ENCODE measurements at places on chromosomes 1 and 21. TPM values are rescaled to one million over a fixed set of nuclear protein-coding genes. Genes with fewer than 3 reads are reported as not detected.
A peak's percentile ranks its signal among the peaks of the same experiment; 100 is the strongest.

Gene SYT11
- total RNA-seq: 12.0 TPM

DNA sequence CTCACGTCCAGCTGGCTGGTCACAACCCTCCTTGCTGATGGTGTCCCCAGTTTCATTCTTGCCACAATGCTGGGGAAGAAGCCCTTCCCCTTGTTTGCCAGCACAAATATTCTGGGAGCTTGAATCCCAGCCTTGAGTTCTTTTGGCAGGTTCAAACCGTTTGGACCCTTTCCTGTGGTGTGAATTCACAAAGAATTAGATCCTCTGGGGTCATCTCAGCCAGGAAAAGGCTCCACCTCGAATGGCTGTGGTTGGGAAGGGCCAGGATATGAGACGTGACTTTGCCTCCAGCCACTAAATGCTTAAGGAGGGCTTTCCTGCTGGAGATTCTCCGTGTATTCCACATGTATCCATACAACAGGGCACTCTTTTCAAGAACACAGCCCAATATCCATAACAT is 66.9 kb downstream of the MRPL37 start:
- H3K27ac ChIP-seq: no peak overlapping the region
- H3K27me3 ChIP-seq: no peaks in the 10 kb centered on the region
- H3K4me1 ChIP-seq: peaks cover 54% of the 10 kb centered on the region
- H3K4me3 ChIP-seq: no peak overlapping the region
- peak; percentile 62 for DNase-seq

Gene GIPC2
- 0.84 TPM for total RNA-seq

Gene CCDC181
- 0.66 TPM for total RNA-seq

DNA sequence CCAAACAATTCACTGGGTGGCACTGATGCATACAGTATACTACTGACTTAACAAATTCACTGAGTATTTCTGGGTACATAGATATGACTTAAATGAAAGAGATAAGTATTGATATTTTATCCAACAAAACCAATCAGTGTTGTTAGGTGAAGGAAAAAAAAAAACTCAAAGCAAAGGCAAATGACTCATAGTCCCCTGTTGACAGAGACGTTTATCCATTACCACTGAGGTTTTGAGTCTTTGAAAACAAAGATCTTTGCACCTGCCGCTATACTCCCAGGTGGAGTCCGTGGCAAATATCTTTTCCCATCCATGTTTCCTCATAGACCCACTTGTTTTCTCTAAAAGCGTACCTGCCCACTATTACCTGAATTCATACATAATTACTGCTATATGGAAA is 18.4 kb downstream of the DYNLT5 start:
- no peaks in the 10 kb centered on the region for H3K36me3 ChIP-seq
- DNase-seq: no peak
- no peaks in the 10 kb centered on the region for H3K27me3 ChIP-seq
- H3K4me3 ChIP-seq: no peak overlapping the region
- H3K4me1 ChIP-seq: no peaks in the 10 kb centered on the region

Gene GUCA2B
- not detected for total RNA-seq

GRCh38 chr1:2934642-2935081 is 86.6 kb upstream of the ACTRT2 start:
- no peaks in the 10 kb centered on the region for H3K4me1 ChIP-seq
- H3K27me3 ChIP-seq: peaks cover 61% of the 10 kb centered on the region
- no peak overlapping the region for H3K4me3 ChIP-seq
- H3K27ac ChIP-seq: no peak overlapping the region
- H3K36me3 ChIP-seq: no peaks in the 10 kb centered on the region
- DNase-seq: no peak

GRCh38 chr1:110060034-110060661 is 10.3 kb downstream of the ALX3 start:
- no peak overlapping the region for H3K27ac ChIP-seq
- H3K4me1 ChIP-seq: peaks cover 9% of the 10 kb centered on the region
- H3K4me3 ChIP-seq: no peak overlapping the region
- peaks cover 8% of the 10 kb centered on the region for H3K27me3 ChIP-seq
- peaks cover 58% of the 10 kb centered on the region for H3K36me3 ChIP-seq

DNA sequence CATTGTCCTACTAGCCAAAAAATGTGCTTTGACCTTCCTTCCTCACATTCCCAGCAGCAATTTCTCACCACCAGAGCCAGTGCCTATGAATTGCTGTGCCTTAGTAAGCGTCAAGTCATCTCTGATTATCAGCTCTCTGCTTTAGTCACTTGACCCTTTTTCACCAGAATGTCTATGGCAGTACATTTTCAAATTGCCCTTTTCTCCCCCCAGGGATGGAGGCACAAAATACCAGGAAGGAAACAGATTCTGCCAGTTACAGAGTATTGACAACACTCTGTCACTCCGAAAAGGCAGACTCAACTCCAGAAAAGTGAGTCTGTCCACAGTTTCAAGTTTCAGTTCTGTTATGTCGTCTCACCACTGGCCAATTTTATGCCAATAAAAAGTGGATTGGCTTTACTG is 167.4 kb downstream of the TNFSF18 start:
- H3K27me3 ChIP-seq: no peaks in the 10 kb centered on the region
- no peak overlapping the region for H3K4me3 ChIP-seq
- peak; percentile 32 for DNase-seq
- H3K27ac ChIP-seq: no peak overlapping the region
- H3K4me1 ChIP-seq: no peaks in the 10 kb centered on the region

- no peak for DNase-seq
- no peak overlapping the region for H3K27ac ChIP-seq
- H3K4me1 ChIP-seq: no peaks in the 10 kb centered on the region
- H3K36me3 ChIP-seq: no peaks in the 10 kb centered on the region
- H3K4me3 ChIP-seq: no peak overlapping the region
- H3K27me3 ChIP-seq: no peaks in the 10 kb centered on the region
These were observed 51.6 kb downstream of the RNF187 start for GRCh38 chr1:228538831-228539230.

Gene PROK1
- not detected for total RNA-seq

Measured in muscle of leg (tissue), 16 donors.